ENCODE measurements at places on chromosomes 7 and 10. TPM values are rescaled to one million over a fixed set of nuclear protein-coding genes. Genes with fewer than 3 reads are reported as not detected.

Gene SYNPO2L
- total RNA-seq = 17.2 TPM

Gene UPK3B
- total RNA-seq = not detected

Gene OR2A5
- not detected for total RNA-seq

Gene RBP3
- not detected for total RNA-seq

Gene HTR5A
- total RNA-seq = not detected

Gene KIF20B
- 4.2 TPM for total RNA-seq

Gene TBX20
- total RNA-seq = 1.0 TPM

Gene GALNT11
- total RNA-seq = 19.8 TPM

Gene LIPJ
- total RNA-seq = 0.52 TPM

Data from skeletal muscle tissue (tissue), 5 donors.